ELR (cell line): ENCODE measurements at places on chromosomes 12 and 14.

DNA sequence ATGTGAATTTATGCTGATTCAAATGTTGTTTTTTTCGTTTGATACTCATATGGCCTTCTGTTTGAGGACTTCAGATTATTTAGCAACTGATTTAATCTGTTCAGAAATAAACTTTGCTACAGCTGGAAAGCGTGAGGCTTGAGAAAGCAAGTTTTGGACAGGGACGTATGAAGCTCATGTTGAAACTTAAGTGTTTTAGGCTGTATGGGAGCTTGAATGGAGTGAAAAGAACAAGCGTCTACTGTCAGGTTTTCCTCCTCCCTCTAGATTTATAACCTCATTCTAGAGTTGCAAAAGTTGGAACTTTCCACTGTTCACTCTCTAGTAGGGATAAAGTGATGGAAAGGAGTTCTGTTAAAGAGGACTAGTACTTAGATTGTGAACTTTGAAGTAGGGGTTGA is 1.0 kb downstream of the PRPF39 start:
- peak; percentile 27 for DNase-seq

- no peak for DNase-seq
Observed at GRCh38 chr12:67509666-67510386, 138.7 kb upstream of the DYRK2 start.

DNA sequence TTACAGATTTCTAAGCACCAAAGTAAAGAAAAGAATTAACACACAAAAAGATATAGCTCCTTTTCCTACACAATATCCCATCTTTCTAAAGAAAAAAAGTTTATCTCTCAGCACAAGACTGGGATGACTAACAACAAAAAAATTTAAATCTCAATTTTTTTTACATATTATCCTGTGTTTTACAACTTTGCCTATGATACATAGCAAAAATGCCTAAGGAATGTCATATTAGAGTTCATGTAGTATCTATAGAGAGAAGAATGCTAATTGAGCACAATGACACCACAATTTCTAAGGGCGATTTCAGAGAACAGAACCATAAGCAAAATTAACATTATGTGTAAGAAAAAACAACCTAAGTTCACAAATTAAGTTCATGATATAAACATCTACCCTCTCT is 16.3 kb downstream of the C2CD5 start:
- peak; percentile 96 for DNase-seq

- peak; percentile 78 for DNase-seq
Observed at GRCh38 chr14:34355584-34356263, 106.3 kb downstream of the SPTSSA start.

- no peak for DNase-seq
Observed at GRCh38 chr12:78725951-78726580, 138.5 kb upstream of the SYT1 start.

GRCh38 chr14:39977198-39977597 is 545.0 kb upstream of the FBXO33 start:
- DNase-seq, result no peak

DNA sequence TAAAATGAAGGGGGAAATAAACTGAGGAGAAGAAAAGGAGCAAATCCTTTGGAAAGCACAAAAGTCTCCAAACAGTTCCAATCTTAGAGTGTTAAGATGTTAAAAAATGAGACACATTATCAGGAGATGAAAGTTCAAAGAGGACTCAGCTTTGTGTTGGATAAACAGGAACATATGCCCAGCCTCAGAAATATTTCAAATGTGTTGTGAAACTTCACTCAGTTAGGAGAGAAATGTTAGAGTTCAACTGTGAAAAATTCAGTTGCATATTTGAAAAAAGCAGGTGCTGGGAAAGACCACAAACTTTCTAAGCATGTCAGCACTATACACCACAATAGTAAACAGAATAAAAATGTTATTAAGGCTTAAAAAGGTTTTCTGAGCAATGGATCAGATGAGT is 136.8 kb upstream of the PRKD1 start:
- no peak for DNase-seq

GRCh38 chr14:36477266-36477665 is 42.8 kb downstream of the NKX2-1 start:
- DNase-seq, result no peak
